Naive B cell (primary cell): ENCODE measurements at places on chromosomes 5 and 9.

- no peak for DNase-seq
Observed at GRCh38 chr5:33690374-33691135, 201.2 kb downstream of the ADAMTS12 start.

DNA sequence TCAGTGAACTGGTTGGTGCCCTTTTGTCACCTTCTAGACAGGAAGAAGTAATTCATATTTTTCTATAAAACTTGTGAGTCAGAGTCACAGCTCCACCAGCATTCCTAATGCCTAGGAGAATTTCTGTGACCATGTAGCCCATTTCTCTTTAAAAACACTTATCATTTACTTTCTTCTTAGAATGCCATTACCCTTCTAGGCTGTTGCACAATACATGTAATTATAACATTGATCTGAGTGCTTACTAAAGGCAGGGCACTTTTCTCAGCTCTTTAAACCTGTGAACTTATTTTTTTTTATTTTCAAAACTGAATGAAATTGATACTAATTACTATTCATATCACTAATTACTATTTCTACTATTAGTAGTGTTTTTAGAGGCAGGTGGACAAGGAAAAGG is 373.7 kb downstream of the TLE4 start:
- DNase-seq = no peak

DNA sequence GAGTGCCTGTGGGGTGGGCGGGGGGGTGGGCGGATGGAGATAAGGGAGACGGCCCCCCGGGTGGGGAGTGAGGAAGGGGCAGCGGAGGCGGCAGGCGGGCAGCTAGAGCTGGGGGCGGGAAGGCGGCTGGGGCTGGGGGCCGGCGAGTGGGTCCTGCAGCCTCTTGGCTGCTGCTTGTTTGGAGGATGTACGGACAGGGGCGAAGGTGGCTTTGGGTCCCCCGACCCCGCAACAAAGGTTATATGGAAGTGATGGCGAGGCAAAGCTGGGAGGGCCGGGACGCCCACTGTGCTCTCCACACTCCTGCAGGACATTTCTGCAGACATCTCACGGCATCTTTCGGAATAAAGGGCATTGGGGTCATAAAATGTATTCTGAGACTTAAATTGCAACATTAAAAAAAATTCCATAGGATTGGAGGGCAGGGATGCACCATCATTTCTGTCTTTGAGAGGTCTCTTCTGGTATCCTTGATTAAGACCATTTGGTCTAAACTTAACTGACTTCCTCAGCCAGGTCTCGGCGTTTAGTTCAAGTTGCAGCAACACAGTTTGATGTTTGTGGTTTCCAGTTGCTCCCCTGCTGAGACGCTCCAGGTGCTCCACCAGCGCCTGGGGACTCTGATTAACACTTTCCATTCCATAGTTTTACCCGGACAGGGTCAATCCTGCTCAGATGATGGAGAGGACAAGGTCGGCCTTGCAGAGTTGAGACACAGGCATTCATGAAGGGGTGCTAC is 101.6 kb upstream of the SSBP2 start:
- peak; percentile 12 for DNase-seq

GRCh38 chr9:16257604-16258003 is 612.9 kb downstream of the BNC2 start:
- DNase-seq = no peak

DNA sequence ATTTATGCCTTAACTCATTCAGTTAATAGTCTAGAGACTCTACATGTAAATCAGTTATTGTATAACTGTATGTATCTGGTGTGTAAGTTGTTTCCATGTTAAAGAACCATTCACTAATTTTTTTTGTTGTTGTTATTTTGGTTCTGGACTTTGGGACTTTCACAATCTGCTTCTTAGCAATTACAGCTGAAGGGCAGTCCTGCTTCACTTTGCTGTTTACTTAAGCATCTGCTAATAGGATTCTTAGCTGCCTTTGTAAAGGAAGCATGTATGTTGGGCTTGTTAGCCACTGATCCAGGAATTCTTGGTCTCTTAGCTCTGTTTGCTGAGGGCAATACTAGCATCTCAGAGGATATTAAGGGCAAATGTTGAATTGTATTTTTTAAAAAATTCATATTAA is 97.0 kb downstream of the FOCAD start:
- no peak for DNase-seq

DNA sequence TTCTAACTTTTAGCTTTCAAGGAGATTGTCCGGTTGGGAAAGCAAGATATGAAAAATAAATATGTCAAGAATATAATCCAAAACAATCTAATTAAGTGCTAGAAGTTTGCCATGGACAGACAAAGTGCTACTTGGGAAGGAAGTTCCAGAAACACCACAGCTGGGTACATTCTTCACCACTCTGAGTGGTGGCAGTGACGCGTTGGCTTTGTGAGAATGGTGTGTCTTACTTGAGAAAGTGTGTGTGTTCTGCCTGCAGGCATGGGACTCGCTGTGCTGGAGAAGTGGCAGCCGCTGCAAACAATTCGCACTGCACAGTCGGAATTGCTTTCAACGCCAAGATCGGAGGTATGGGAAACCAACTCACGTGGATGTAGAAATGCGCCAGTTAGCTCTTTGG is 177.2 kb downstream of the PCSK5 start:
- DNase-seq = no peak

DNA sequence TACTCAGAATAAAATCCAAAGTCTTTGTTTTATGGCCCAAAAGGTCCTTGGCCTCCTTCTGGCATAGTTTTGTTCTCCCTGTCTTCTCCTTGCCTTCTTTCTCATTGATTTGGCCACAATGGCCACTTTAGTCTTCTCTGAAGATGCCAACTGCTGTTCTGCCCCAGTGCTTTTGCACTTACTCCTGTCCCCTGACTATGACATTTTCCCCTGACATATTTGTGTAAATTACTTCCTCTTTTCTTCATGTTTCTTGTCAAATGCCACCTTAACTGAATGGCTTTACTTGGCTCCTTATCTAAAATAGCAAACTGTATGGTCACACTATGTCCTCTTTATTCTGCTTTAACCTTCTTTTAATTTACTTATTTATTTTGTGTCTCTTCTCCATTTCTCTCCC is 484.7 kb upstream of the ARRDC3 start:
- no peak for DNase-seq

DNA sequence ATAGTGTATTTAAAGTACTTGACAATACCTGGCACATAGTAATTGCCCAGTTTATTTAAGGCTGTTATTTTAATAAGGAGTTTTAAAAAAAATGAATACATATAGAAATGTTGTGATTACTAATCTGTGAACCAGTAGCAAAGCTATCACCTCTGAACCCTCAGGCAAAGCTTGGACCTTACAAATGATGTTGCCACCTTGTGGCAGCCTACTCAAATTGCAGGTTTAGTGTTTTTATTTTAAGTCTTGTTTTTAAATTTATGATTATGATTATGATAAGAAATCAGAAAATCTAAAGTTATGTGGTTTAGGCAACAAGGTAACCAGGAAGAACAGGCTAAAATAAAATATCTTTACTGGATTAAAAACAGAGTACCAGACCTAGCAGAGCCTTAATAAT is 35.8 kb downstream of the PPARGC1B start:
- DNase-seq = no peak

GRCh38 chr5:115831163-115831768 is 10.1 kb downstream of the ATG12 start:
- DNase-seq = peak; percentile 37

DNA sequence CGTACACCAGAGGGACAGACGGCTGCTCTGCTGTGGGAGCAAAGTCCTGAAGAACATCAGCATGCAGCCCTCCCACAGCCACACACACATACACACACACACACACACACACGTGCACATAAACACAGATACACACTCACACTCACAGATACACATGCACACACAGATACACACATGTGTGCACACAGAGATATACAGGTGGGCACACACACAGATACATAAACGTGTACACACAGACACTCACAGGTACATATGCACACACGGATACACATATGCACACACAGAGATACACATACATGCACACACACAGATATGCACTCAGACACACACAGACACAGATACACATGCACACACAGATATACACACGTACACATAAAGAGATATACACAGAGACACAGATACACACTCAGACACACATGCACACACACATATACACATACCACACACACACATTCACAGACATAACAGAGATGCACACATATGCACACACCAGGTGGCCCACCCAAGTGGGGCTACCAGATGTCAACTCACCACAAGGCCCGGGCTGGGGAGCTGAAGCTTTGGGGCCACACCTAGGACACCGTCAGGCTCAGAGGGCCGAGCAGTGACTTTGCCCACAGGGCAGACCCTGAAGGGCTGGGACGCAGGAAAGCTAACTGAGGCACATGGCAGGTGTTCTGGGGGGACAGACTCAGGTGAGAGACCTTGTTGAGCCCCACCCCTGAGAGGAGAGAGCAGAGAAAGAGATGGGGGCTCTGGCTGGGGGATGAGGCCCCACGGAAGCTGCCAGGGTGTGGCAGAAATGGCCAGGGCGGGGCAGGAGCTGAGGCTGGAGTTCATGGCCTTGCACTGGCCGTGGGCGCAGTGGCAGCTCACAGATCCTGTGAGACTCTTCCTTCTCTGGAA is 148.6 kb upstream of the PPP1R26 start:
- no peak for DNase-seq
